ENCODE measurements at places on chromosomes 3 and 15. TPM values are rescaled to one million over a fixed set of nuclear protein-coding genes. Genes with fewer than 3 reads are reported as not detected.

GRCh38 chr3:49617390-49618013, 56.6 kb upstream of the APEH start:
- DNase-seq, result no peak

DNA sequence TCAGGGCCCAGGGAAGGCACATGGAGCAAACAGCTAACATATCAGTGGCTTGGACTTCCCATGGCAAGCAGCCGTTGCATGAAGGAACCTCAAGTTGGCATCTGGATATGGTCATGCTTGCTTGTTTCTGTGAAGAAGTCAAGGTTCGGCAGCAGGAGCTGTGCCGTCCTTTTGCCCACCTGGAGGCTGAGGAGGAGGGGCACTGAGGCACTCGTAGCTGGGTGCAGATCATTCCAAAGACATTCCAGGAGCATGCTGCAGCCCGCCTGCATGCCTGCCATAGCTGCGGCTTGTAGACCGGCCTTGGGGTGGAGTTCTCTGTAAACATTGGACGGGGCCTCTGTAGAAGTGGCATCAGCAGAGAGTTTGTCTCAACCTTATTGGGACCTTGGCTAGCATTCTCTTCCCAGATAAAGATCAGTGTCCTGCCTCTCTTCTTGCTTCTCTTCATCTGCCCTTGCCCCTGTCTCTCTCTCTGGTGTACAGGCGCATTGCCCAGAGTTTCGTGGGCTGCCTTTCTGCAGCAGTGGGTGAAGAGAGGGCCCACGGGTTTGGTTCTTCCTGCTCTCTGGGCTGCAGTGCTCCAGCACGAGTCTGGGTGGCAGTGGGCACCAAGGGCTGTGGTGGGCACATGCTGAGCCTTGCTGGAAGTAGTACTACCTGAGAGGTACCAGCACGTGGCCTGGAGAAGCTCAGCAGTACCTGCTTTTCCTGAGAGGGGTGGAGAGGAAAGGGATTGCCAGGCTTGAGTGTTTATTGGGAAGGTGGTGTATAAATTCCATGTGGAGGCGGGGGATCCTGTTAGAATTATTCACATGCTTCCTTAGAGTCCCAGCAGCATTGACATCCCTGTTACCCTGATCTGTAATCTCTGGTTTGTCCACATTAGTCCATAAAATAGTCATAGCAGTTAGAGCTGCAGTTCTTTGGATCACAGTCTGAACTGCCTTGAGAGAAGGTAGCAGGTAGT, 49.4 kb downstream of the CHCHD6 start:
- no peak for DNase-seq

GRCh38 chr15:74889390-74889882, 406 bp upstream of the MPI start:
- DNase-seq, result no peak

- DNase-seq, result no peak
Observed at GRCh38 chr3:193972832-193973231, 163.1 kb upstream of the HES1 start.

GRCh38 chr15:90138071-90138833, 36.0 kb upstream of the IDH2 start:
- no peak for DNase-seq

- DNase-seq, result no peak
Observed at GRCh38 chr15:31461375-31461774, 134.7 kb downstream of the KLF13 start.

Gene ZNF770
- 27.5 TPM for total RNA-seq

Gene GOLGA6L4
- total RNA-seq, result 0.73 TPM

Gene ZBED2
- total RNA-seq, result 0.35 TPM
